ENCODE measurements at places on chromosomes 5 and 9. TPM values are rescaled to one million over a fixed set of nuclear protein-coding genes. Genes with fewer than 3 reads are reported as not detected.

Gene PCDHGB7
- 5.8 TPM for total RNA-seq

Gene C9
- not detected for total RNA-seq

Gene CDC20B
- total RNA-seq, result not detected

Gene SPRY4
- total RNA-seq, result 9.7 TPM

Gene LHX3
- total RNA-seq, result not detected

Gene MED22
- total RNA-seq, result 13.2 TPM

Gene PCDHB16
- total RNA-seq, result 0.09 TPM

Gene LCN2
- total RNA-seq, result not detected

Gene NRG2
- 2.1 TPM for total RNA-seq

Gene BDP1
- total RNA-seq, result 23.0 TPM

Data from endothelial cell of coronary artery (primary cell).